Lung (tissue), 17 donors: ENCODE measurements at places on chromosomes 7 and 10. TPM values are rescaled to one million over a fixed set of nuclear protein-coding genes. Genes with fewer than 3 reads are reported as not detected.
A peak's percentile ranks its signal among the peaks of the same experiment; 100 is the strongest.

DNA sequence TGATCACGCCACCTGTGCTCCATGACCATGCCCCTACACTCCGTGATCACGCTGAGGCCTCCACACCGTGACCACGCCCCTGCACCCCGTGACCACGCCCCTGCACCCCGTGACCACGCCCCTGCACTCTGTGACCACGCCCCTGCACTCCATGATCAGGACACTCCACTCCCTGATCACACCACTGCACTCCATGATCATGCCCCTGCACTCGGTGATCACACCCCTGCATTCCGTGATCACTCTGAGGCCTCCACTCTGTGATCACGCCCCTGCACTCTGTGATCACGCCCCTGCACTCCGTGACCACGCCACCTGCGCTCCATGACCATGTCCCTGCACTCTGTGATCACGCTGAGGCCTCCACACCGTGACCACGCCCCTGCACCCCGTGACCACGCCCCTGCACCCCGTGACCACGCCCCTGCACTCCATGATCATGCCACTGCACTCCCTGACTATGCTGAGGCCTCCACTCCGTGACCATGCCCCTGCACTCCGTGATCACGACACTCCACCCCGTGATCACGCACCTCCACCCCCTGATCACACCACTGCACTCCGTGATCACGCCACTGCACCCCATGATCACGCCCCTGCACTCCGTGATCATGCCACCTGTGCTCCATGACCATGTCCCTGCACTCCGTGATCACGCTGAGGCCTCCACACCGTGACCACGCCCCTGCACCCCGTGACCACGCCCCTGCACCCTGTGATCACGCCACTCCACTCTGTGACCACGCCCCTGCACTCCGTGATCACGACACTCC lies 27.7 kb downstream of the STK32C start:
- no peak for DNase-seq

- DNase-seq, result no peak
Measured at GRCh38 chr10:89706011-89706410, 4.6 kb downstream of the KIF20B start.

- DNase-seq, result no peak
Measured at GRCh38 chr7:82054544-82054943, 284.7 kb upstream of the HGF start.

DNA sequence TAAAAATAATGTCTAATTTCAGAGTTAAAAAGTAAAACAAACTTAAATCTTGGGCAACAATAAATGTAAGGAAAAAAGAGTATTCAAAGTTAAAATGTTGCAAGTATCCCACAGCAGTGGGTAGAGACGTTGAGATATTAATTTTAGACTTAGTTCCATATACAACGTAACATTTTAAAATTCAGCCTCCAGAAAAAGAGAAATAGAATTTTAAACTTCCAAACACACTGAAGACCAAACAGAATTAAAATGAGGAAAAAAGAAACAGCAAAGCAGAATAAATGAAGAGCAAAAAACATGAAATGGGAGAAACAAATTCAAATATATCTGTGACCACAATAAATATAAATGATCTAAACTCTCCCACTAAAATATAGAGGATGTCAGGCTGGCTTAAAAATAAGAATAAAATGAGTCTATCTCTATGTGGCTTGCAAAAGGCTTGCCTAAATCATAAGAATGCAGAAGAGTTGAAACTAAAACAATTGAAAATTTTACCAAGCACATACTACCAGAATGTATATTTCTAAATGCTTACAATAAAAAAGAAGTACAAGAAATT lies 46.0 kb upstream of the EGFR start:
- no peak for DNase-seq

- no peak for DNase-seq
Measured at GRCh38 chr7:2180081-2180480, 52.7 kb downstream of the MAD1L1 start.

DNA sequence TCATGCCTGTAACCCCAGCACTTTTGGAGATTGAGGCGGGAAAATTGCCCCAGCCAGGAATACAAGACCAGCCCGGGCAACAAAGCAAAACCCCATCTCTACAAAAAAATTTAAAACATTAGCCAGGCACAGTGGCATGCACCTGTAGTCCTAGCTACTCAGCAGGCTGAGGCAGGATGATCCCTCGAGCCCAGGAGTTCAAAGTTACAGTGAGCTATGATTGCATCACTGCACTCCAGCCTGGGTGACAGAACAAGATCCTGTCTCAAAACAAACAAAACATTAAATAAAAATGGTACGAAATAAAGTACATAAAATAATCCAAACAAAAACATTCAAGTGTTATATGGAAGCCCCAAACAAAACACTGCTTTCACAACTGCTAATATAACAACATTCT lies 125.0 kb downstream of the SNX13 start:
- DNase-seq, result no peak

DNA sequence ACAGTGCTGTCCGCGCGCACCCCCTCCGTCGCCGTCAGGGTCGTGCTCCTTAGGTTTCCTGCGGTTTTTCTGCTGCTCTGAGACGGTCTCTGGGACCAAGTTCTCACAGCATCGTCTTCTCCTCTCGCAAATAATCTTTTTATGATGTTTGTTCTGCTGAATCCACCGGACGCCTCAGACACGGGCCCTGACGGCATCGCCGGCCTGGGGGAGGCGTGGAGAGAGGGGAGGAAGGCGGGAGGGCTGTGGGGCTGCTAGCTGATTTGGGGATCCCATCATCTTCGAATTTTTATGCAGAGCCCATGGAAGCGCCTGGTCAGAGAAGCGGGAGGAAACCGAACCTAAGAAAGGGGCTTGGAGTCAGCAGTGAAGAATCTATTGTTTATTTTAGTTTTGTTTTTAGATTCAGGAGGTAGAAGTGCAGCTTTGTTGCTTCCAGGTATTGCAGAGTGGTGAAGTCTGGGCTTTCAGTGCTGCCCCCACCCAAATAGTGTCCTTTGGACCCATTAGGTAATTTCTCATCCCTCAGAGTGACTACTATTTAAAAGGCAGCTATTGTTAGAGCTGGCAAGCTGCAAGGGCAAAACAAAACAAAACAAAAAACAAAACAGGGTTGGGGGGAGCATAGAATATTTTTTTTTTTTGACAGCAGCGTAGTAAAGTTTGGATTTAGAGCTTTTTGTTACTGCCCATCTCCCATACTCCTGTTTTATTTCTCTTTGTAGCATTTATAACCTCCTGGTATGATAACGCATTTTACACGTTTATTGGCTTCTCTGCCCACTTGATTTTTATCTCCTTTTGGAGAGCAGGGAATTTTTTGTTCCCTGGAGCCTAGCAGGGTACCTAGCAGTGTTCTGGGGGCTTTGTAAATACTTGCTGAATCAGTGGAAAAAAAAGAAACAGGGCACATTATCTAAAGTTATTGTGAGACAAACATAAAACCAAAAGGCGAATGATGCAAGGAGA lies 92.6 kb downstream of the SPAG6 start:
- peak; percentile 71 for DNase-seq

- no peak for DNase-seq
Measured at GRCh38 chr7:112086496-112087254, 119.5 kb downstream of the DOCK4 start.

GRCh38 chr10:56881218-56881617 lies 520.2 kb upstream of the ZWINT start:
- peak; percentile 65 for DNase-seq

DNA sequence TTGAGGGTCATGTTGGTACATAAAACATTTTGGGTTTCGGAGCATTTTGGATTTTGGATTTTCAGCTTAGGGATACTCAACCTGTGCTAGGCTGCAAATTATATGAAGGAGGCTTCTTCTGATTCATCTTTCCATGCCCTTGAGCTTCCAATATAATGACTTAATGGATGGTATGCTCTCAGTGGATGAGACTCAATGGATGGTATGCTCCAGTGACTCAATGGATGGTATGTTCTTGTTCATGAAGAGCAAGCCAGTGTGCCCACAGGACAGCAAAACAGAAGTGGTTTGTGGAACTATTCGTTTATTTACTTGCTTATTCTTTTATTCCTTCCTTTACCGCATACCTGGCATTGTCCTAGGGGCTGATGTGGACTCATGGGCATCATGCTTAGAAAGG lies 969.6 kb downstream of the LRMDA start:
- DNase-seq, result no peak

DNA sequence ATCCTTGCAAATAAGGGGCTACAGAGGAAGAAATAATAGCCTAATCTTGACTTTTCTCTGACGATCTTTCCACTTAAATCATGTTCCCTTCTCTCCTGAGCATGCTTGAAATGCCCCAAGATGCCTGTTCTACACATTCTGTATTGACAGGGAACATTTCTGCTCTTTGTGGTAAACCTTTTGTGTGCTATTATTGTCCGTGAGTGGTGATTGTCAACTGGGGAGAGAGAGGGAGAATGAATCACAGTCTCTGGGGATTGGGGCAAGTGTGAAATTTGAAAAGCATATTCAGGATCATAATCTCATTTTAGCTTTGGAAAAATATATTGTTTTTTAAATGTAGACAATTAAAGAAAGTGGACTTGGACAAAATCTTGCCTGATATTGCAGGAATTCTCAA lies 20.6 kb downstream of the UBTD1 start:
- DNase-seq, result no peak

DNA sequence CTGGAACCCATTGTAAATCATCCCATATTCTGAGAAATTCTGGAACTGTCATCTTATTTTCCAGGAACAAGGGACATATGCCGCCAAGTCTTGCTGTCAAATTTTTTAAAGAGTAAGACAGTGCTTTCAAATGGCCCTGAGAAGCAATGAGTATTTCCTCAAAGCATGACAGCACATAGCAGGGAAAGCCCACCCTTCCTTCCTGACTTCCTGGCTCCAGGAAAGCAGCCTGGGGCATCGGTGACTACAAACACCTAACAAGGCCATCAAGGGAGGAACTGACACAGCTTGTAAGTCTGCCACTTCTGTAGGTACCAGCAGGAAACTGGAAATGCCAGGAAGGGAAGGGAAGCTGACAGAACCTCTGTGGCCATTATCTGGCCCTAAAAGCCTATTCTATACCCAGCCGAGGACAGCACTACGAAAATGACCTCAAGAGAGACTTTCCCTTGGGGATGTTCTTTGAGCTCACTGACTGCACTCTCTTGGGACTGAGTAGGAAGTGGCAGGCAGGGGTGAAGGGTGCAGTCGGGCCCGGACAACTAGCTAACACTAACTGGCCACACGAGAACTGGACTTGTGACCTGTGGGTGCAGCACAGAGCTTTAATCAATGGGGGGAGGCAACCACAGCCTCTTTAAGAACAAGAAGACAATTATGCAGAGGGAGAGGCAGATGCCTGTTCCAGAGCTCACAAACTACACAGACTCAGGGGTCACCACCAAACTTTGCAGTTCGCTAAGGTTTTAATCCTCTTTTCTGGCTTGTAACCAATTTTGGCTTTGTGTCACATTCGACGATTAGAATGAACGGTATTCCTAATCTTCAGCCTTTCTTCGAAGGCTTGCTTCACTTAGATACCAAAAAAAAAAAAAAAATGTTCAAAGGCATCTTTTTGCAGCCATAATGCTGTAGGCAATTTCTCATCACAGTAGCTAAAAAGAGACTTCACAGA lies 52.0 kb downstream of the GRB10 start:
- DNase-seq, result no peak

The HOXA7 gene
- 1.1 TPM for total RNA-seq

The NPY4R gene
- total RNA-seq, result 2.6 TPM

The FOXP2 gene
- 8.5 TPM for total RNA-seq
